ENCODE measurements at places on chromosomes 16 and 17.

GRCh38 chr17:74959826-74960515, 12.6 kb downstream of the HID1 start:
- no peak for DNase-seq

DNA sequence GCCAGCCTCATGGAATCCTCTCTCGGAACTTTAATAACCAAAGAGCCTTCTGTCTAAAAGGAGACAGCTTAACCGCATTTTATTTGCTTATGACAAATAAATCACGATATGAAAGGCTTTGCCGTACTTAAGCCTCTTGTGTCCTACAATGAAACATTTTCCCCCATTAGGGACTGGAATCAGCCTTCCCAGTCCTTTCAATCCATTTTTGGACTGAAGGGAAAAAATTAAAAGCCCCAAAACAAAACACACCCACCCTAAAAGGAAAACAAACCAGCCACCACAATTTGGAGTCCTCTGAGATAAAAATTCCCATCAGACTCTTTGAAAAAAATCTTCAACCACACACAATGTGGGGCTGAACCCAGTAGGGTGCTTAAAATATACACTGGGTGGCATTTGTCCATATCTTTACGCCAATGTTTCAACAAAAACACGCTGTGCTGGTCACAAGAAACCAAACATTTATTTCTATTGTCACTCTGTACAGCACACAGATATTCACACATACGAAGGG, 3.0 kb downstream of the HOXB4 start:
- no peak for DNase-seq

- no peak for DNase-seq
Observed at GRCh38 chr16:68651136-68651535, 6.0 kb downstream of the CDH3 start.

DNA sequence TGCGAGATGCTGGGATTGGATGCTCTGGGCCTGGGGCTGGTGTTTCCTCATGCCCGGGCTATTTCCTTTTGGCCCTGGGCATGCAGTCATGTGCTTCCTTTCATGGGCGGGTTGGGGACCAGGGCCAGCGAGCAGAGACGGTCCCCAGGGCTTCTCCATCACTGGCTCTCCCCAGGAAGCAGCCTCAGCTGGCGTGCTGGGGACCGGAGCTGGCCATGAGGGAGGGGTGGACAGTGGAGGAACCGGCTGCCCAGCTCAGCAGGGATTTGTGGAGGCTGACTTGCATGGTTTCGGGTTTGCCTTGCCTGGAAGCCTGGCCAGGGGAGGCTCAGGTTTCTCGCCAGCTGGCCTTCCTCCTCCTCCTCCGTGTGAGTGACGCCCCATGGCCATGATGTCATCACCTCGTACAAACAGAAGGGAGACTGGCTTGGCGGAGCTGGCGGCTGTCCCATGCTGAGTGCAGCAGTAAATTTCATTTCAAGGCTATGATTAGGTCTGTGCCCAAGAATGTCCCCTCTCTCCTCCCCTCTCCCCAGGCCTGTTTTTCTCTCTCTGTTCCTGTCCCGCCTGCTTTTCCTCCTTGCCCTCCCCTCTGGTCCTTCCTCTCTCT, 8.9 kb upstream of the TIMP2 start:
- no peak for DNase-seq

- no peak for DNase-seq
Observed at GRCh38 chr17:49637050-49637449, 40.8 kb downstream of the SPOP start.

- no peak for DNase-seq
Observed at GRCh38 chr17:57552114-57552624, 192.9 kb downstream of the CCDC182 start.

GRCh38 chr17:50928646-50929045, 62.5 kb upstream of the TOB1 start:
- no peak for DNase-seq

DNA sequence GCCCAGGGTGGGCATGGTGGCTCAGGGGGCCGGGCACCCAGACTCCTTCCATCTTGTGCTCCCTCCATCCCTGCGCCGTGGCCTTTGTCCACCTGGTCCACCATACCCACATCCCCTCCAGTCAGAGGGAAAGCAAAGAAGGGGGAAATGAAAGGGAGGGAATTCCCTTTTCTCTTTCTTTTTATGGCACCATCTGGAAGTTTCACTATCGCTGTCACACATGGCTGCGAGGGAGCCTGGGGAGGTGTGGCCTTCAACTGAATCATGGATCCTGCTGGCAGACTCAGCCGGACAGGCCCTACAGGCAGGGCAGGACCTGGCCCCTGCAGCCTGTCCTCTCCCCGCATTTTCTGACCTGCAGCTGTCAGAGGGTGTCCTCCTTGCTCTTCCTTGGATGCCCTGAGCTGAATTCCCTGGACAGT, 6.2 kb downstream of the SLC12A3 start:
- no peak for DNase-seq

DNA sequence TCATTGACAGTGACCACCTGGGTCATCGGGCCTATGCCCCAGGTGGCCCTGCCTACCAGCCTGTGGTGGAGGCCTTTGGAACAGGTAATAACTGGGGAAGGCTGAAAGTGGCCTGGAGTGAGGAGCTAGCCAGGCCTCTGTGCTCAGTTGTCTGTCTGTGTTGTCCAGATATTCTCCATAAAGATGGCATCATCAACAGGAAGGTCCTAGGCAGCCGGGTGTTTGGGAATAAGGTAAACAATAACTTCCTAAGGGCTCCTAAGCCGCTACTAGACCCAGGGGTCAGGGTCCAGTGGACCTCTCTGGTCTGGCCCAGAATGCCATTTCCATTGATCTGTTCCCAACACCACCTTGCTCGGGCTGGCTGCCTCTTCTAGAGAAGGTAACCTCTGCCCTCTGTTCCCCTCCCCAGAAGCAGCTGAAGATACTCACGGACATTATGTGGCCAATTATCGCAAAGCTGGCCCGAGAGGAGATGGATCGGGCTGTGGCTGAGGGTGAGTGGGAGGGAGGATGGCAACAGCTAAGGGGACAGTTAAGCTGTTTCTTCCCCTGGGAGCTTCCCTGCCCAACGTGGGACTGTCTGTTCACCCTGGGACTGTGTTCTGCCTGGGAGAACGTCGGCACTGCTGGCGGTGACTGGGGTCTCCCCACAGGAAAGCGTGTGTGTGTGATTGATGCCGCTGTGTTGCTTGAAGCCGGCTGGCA, 1.9 kb upstream of the MLX start:
- DNase-seq = no peak

- DNase-seq = peak; percentile 81
Observed at GRCh38 chr17:44219108-44219615, 313 bp downstream of the UBTF start.

- no peak for DNase-seq
Observed at GRCh38 chr17:47611372-47612350, 38.1 kb upstream of the KPNB1 start.

DNA sequence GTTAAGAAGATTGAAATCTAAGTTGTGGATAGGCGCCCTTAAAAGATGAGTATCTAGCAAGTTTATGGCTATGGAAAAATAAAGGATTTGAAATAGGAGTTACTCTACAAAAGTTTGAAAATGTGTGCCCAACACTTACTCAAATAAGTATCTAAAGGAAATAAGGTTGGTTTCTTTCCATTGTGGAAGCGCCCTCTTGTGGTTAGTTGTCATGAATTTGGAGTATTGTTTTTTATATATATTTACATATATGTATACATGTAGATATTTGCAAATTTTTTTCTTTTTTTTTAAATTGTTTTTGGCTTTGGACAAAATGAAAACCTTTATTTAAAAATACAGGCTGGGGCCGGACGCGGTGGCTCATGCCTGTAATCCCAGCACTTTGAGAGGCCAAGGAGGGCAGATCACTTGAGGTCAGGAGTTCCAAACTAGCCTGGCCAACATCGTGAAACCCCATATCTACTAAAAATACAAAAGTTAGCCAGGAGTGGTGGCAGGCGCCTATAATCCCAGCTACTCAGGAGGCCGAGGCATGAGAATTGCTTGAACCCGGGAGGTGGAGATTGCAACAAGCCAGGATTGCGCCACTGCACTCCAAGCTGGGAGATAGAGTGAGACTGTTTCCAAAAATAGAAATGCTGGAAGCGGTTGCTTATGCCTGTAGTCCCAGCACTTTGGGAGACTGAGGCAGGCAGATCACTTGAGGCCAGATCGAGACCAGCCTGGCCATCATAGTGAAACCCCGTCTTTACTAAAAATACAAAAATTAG, 24.0 kb upstream of the VPS4A start:
- DNase-seq = peak; percentile 78

- DNase-seq = no peak
Observed at GRCh38 chr16:57058291-57058861, 34.0 kb upstream of the CPNE2 start.

GRCh38 chr17:55760643-55761355, 9.9 kb downstream of the PCTP start:
- no peak for DNase-seq

- no peak for DNase-seq
Observed at GRCh38 chr16:530111-530817, 2.8 kb downstream of the CAPN15 start.

Measured in hematopoietic multipotent progenitor cell treated with erythropoietin and hydrocortisone succinate and interleukin-3 and kit ligand, for 17 days (in vitro differentiated cells).